NCI-H69 (cell line): ENCODE measurements at places on chromosomes 7 and 10.

GRCh38 chr7:46927131-46927810 is 654.6 kb downstream of the TNS3 start:
- DNase-seq, result no peak

DNA sequence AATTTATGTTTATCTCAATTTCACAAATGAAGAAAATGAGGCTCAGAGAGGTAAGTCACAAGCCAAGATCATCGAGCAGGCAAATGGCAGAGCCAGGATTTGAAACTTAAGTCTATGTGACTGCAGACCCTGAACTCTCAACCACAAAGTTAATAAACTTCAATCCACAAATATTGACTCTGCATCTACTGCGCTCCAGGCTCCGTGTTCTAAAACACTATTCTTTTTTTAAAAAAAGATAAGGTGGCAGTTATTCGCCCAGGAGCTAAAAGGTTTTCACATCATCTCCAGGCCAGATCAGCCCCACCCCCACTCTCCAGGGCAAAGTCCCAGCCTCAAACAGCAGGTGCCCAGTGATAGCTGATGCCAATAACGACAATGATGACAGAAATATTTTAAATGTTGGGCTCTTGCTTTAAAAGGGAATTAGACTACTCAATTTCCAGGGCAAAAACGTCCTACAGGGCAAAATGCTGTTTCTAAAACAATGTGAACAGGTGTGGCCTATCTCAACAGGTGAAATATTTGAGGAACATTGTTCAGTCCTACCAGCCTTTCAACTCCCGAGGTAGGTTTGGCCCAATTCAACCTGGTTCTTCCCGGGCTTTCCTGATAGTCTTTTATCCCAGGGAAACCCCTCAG is 85.2 kb downstream of the SORBS1 start:
- DNase-seq, result peak; percentile 56

- DNase-seq, result peak; percentile 70
Measured at GRCh38 chr10:88243836-88244730, 339.0 kb downstream of the RNLS start.

DNA sequence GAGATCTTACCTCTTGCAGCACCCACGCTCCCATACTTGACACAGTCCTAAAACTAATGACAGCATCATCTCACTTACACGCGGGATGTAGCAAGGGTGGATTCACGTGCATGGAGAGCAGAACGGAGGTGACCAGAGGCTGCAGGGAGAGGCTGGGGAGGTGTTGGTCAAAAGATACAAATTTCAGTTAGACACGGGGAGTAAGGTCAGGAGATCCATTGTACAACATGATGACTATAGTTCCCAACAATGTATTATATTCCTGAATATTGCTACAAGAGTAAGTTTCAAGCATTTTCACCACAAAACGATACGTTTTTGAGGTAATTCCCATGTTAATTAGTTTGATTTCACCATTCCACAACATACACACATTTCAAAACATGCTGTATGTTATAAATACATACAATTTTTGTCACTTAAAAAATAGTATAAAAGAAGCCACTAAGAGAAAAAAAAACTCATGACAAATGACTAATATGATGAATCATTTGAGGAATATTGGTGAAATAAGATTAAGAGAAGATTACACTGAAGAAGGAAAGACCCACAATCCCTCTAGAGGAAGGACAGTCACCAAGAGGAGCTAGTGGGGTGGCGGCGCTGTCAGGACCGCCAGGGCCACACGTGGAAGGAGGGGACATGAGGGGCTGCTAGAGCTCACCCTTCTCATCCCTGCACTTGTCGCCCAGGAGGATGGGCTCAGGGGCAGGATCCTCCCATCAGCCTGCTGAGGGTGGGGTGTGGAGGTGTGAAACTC is 49.4 kb upstream of the EGFR start:
- no peak for DNase-seq

DNA sequence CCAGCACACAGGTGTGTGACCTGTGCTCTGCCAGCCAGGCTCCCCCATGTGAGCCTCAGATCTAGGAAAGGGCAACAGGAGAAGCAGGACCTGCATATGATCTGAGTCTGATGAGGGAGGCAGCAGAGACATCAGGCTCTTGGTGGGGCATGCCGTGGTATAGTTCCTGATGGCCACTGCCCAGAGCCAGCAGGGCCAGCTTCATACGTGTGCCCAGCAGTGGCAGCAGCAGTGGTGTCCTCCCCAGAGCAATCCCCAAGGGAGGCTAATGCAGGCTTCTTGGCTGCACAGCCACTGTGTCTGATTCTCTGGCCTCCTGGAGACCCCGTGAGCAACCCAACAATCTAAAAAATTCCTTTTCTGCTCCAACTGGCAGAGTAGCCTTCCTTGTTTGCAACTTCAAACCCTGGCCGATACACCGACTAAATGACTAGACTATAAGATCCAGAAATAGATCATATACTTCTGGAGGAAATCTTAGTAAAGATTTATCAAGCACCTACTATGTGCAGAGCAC is 230.6 kb upstream of the ZMIZ1 start:
- no peak for DNase-seq

- no peak for DNase-seq
Measured at GRCh38 chr10:4437061-4437460, 388.9 kb upstream of the AKR1E2 start.

DNA sequence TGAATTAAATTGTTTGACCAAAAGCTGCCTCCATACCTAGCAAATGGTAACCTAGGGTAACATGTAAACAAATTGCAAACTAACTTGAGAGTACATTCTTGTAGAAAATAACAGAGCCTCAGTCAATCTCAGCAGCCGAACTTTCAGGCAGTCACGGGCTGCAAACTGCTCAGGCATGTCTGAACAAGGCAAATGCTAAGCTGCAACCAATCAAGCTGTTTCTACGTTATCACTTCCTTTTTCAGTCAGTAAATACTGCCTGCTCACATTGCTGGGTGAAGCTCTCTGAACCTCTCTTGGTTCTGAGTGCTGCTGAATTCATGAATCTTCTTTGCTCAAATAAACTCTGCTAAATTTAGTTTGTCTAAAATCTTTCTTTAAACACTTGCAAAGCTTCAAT is 1212.4 kb downstream of the SORCS1 start:
- DNase-seq, result peak; percentile 74

GRCh38 chr7:35699796-35700305 is 4.9 kb upstream of the HERPUD2 start:
- DNase-seq, result no peak

DNA sequence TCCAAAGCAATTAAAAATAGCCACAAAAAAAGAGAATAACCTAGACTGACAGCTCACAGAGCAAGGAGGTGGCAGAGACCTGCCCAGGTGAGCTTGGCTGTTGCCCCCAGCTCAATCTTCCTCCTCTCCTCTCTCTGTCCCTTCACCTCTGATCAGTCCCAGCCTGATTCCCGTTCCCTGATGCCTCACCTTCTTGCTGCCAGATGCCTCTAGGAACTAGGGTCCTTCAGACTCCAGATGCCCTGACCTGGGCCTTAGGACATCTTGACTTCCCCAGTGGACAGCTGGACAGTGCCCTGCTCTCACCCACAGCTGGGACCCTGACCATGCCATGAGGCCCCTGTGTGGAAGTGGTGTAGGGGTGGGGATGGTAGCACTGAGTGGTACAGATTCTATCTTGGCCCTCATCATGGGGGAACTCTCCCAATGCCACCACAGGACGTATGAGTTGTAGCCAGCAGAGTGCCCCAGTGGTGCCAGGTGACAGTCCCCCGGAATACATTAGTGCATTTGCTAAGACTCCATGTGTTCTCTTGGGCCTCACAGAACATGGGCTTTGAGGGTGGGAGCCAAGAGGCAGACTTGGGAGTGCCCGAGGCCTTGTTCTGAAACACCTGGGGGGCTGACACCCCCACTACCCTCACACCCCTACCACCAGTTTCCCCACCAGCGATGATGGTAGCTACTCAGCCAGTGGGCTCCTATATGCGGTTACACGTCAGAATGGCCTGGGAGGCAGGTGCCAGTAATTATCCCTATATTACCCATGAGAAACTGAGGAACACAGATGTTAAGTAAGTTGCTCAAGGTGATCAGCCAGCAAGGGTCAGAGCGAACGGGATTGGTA is 2.0 kb downstream of the DEPP1 start:
- DNase-seq, result no peak

DNA sequence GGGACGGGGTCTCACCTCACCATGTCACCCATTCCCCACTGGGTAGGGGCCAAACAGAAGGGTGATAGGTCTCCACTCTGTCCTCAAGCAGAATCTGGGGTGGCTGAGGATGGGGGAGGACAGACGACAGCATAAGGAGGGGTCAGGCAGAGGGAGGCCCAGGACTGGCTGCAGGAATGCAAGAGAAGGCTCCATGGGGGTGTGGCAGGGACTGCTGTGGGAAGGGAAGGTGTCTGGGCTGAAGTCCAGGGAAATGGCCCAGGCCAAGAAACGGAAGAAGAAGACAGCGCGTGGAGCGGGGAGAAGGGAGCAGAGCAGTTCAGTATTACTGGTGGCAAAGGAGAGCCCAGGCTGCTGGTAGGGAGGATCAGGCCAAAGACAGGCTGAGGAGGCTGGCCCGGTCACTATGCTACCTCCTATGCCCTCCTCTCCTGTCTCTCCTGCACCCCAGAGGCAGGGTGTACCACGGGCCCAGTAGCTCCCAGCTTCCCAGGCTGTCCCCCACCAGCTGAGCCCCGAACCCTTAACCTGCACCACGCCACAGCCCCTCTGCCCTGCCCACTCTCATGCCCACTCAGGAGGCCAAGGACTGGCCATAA is 60.9 kb downstream of the GRB10 start:
- no peak for DNase-seq

DNA sequence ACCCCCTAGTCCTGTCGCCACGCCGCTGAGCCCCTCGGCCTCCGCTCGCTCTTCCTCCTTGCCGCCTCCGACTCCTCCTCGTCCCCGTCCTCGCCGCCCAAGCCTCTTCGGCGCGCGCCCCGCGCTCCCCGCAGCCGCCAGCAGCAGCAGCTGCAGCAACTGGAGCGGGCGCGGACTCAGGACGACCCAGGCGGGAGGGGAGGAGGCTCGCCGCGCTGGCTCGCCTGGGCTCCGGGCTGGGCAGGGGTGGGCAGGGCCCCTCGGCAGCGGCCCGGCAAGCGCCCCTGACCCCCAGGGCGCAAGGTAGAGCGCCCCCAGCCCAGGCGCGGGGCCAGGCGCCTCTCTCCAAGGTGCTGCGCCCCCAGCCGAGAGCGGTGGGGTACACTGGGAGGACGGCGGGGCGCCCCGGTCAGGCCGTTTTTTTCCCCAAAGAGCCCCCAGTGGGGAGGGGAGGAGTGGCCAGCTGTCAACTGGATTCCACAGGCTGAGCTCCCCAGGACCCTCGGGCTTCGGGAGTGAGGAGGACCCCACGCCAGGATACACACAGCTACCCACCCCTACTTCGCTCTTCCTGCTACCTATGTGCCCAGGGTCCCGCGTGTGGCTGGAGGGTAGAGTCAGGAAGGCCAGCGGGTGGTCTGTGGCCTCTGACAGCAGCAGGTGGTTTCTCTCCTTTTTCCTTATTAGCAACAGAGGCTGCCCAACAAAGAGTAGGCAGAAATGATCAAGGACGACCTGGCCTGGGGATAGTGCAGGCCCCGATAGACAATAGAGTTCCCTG is 903 bp upstream of the KCNMA1 start:
- peak; percentile 70 for DNase-seq

GRCh38 chr7:108660465-108660864 is 90.8 kb downstream of the DNAJB9 start:
- DNase-seq, result peak; percentile 30

- DNase-seq, result no peak
Measured at GRCh38 chr7:137547485-137547884, 204.0 kb upstream of the PTN start.

GRCh38 chr7:102248456-102249395 is 37.9 kb upstream of the SH2B2 start:
- DNase-seq, result no peak

DNA sequence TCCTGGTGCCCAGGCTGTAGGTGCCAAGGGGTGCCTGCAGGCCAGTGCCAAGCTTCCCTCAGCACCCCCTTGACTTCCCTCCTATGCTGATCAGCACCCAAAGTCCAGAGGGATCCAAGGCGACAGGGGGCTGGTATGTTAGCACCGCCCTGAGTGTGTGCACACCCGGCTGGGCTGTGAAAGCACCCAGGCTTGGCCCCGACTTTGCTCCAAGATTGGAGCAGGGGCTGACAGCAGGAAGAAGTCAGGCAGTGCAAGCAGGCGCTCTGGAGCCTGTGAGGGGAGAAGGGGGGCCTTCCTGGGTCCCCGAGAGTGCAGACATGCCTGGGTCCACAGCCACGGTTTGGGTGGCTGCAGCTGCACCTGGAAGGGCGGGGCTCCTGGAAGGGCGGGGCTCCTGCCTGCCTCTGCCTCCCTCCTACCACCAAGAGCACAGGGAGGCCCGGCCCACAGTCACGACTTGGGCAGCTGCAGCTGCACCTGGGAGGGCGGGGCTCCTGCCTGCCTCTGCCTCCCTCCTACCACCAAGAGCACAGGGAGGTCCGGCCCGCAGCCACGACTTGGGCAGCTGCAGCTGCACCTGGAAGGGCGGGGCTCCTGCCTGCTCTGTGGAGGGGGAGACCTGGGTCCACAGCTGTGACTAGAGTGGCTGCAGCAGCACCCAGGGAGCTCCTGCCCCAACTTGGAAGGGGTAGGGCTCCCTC is 30.2 kb upstream of the ZMYND11 start:
- no peak for DNase-seq

GRCh38 chr10:103439776-103440175 is 12.4 kb downstream of the CALHM2 start:
- no peak for DNase-seq

- DNase-seq, result no peak
Measured at GRCh38 chr10:128064970-128065580, 61.1 kb downstream of the MKI67 start.

- DNase-seq, result no peak
Measured at GRCh38 chr7:38727184-38727940, 96.2 kb upstream of the AMPH start.

DNA sequence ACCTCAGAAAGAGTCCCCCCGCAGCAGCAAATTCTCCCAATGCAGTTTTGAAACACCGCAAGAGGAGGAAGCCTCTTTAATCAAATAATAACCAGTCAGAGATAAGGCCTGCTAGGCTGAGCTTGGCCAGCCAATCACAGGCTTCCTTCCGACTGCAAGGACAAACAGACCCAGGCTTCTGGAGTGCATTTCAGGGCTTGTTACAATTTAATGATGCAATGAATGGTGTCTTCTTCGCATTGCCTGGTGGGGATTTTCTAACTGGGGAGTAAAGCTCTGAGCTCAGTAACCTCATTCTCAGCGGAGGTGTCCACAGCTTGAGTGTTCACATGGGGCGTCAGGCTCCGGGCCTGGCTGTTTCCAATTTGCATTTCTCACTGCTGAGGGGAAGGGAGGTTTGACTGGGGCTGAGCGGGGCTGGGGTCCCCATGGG is 31.8 kb upstream of the GPAM start:
- DNase-seq, result no peak

DNA sequence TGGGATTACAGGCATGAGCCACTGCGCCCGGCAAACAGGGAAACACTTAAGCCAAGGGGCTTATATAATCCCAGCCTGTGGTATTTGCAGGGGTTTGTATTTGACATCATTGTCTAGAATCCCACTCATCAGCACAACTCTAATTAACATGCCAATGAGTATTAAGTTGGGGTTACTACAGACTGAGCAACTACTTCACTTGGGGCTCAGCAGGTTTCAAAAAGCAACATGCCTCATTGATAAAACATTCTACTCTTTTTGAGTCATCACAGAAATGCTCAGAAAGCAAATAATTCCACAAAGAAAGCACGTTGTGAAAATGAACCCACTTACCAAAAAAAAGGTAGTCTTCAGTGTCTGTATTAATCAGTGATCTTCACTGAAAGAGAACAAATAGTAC is 236.9 kb upstream of the CELF2 start:
- no peak for DNase-seq
